NCI-H510A treated with DMSO at 0.1 percent for 48 hours (cell line): ENCODE measurements at places on chromosomes 3 and 15.

- peak; percentile 13 for DNase-seq
Observed at GRCh38 chr3:134341389-134341788, 32.9 kb downstream of the AMOTL2 start.

GRCh38 chr3:98025392-98025945, 9.6 kb downstream of the GABRR3 start:
- DNase-seq, result no peak

DNA sequence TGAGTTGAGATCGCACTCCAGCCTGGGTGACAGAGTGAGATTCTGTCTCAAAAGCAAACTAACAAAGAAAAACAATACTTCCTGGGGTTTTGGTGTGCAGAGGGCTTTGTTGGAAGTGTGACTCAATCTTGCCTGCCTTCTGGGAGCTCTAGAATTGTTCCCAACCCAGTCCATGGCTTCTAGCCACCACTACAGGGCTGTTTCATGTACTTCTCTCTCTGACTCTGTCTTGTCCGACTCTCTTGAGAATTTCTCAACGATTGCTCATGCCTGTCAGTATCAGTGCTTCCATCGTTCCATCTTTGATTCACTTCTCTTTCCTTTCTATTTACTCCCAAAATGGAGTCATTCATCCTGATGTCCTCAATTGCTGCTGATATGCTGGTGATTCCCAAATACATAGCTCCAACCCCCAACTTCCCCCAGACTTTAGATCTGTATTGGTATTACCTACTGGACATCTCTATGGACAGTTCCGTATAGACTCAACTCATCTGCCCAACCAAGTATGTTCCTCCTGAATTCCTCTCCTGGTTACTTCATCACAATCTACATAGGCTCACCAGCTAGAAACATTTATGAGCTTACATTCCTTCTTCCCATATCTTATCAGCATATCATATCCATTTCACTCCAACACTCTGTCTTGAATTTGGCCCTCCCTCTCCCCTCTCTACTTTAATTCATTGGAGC, 1.8 kb upstream of the AP2M1 start:
- DNase-seq, result no peak

- DNase-seq, result no peak
Observed at GRCh38 chr3:172044833-172045585, 5.6 kb downstream of the FNDC3B start.

- DNase-seq, result no peak
Observed at GRCh38 chr3:109336291-109336861, 970 bp downstream of the DPPA4 start.

DNA sequence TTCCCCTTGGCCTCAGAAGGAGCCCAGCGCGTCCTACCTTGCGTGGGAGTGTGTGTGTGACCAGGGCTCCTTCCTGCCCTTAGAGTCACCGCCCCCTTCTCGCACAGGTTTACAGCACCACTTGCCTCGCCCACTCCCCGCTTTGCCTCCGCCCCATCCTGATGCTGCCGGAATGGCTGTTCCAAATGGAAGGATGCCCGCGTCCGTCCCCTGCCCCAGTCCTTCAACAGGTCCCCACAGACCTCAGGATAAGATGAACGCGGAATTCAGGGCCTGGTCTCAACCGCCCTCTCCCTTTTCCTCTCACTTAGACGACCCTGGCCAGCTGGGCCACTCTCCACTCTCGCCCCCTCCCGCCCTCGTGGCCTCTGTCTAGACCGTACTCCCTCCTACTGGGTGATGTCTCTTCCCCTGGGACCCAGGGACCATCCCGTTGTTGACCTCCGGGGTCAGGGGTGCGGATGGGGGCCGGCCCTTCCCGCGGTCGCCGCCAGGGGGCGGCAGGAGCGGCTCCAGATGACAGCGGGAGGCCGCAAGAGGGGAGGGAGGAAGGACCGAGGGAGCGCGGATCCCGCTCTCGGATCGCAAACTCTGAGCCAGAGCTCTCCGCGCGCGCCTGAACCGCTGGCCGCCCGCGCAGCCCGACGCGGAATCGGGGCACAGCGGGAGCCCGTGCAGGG, at the start of gene THSD4:
Gene THSD4 (plus strand): TSS at position 585 of the 680 bp plus-strand sequence.
- peak; percentile 25 for DNase-seq

- no peak for DNase-seq
Observed at GRCh38 chr15:66629817-66630576, 64.2 kb upstream of the LCTL start.

- no peak for DNase-seq
Observed at GRCh38 chr15:92012368-92012629, 158.8 kb downstream of the SLCO3A1 start.

DNA sequence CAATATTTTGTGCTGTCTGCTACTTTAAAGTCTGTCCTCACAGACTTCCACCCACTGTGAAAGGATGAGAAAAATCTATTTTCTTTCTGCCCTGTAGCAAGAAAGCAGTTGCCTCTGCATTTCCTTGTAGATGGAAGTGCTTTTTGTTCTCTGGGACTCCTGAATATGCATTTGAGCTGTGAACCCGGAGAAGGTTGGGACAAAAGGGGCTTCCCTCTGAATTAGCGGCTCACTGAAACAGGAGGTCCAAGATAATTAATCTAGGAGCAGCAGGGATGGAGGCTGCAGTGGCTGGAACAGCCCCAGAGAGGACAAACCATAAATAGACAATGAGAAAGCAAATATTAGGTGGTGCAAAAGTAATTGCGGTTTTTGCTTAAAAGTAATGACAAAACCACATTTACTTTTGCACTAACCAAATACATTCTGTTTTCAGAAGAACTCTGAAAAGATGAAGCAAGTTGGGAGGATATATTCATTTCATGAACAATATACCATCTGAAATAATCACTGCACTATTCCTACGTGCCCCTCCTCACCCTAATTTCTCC, 143.4 kb upstream of the KBTBD8 start:
- no peak for DNase-seq

- no peak for DNase-seq
Observed at GRCh38 chr3:100227511-100227921, 33.3 kb upstream of the TBC1D23 start.

- DNase-seq, result no peak
Observed at GRCh38 chr15:90813796-90814190, 54.6 kb upstream of the FURIN start.

DNA sequence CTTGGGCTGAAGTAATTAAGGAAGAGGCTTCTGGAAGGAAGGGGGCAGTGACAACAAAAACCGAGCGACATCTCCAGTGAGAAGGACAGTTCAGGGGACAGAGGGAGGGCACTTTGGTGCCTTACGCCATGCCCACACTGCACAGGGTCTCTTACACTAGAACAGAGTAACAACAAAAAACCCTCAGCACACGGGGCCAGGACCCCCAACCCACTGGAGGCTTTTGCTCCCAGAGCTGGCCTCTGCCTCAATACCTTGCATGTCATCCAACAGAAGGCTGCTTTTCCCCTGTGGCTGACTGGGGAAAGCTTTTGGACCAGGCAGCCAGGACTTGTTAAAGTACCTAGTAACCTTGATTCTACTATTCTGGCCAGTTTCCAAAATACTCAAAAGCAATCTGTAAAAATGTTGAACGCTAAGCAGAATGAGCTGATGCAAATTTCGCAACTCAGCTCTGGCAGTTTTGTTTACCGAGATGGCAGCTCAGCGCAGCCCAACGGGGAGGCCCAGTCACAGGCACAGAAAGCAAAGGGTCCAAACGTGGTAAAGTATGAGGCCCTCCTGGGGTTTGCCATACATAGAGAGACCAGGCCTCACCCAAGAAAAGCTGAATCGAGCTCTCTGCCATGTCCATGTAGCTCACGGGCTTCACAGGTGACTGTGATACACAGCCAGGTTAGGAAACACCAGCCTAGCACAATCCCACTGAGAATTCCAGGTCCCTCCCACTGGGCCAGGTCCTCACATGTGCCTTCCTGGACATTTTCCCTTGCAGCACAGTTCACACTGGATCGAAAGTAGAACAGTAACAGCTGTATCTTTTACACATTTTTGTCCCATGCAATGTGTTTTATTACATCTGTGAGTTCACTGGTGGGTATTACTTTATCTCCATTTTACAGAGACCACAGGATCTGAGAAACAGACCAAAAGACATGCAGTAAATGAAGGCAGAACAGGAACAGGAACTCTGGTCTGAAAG, 6.0 kb downstream of the CHCHD4 start:
- DNase-seq, result peak; percentile 6

- no peak for DNase-seq
Observed at GRCh38 chr3:115077501-115078250, 69.4 kb downstream of the ZBTB20 start.

GRCh38 chr3:33437556-33438283, 2.5 kb downstream of the UBP1 start:
- DNase-seq, result no peak

DNA sequence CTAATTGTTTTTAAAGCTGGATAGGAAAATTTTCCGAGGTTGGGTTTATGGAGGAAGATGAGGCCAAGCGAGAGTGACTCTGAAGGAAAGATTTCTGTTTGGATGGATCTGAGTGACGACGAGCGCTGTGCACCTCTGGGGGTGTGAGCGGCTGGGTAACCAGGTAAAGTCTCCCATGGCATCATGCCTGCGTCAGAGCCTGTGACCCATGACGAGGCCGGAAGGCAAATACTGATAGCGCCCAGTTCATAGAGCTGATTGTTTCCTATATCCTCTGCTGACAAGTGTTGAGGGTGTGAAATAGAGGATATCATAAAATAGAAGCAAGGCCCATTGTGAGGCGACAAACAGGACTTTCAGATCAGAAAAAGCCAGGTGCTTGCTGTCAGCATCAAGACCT, 33.7 kb upstream of the MAGEF1 start:
- DNase-seq, result no peak

DNA sequence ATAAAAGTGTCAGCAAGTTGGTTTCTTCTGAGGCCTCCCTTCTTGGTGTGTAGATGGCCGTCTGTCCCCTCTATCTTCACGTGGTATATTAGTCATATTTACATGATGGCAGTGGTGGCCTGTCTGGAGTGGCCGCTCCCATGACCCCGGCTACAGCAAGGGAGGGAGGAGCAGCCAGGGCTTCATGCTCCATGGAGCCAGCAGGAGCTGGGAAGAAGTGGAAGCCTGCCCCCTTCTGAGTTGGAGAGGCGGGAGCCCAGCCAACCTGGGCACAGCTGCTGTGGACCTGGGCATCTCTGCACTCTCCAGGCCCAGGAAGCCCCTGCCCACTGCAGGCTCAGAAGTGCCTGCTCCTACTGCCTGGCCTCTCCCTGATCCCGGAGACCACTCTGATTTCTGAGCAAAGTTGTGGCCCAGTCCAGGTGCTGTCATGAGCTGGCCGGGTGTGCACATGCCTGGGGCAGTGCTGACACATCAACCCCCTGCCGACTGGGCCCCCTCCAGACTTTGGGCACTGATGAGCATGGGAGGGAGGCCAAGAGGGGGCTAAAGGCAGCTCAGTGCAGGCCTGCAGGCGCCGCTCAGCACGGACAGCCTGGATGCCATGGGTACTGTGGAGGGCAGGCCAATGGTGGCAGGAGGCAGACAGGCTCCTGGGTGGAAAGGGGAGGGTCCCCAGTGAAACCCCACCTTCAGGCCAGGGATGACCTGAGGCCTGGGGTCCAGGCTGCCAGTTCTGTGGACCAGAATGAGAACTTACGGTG, 84.8 kb downstream of the SERPINI1 start:
- no peak for DNase-seq

DNA sequence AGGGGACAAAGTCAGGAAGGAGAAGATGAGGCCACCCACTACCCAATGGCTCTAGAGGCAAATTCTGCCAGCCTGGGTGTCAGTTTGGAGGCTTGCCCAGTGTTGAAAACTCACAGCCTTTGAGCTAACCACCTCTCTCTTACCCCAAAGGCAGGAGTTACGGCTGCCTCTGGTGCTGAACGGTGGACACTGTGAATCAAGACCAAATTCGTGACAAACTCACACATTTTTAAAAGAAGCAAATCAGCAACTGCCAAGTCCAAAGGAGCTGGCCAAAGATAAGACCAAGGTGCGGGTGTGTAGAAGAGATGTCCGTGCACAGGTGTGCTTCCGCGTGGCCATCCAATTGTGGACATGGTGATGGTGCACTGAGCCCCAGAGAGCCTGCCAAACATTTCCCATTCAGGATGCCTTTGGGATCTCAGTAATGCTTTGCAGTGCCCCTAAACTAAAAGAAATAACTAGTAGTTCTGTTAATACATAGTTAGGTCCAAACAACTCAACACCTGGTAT, 74.6 kb downstream of the FAM174B start:
- no peak for DNase-seq

DNA sequence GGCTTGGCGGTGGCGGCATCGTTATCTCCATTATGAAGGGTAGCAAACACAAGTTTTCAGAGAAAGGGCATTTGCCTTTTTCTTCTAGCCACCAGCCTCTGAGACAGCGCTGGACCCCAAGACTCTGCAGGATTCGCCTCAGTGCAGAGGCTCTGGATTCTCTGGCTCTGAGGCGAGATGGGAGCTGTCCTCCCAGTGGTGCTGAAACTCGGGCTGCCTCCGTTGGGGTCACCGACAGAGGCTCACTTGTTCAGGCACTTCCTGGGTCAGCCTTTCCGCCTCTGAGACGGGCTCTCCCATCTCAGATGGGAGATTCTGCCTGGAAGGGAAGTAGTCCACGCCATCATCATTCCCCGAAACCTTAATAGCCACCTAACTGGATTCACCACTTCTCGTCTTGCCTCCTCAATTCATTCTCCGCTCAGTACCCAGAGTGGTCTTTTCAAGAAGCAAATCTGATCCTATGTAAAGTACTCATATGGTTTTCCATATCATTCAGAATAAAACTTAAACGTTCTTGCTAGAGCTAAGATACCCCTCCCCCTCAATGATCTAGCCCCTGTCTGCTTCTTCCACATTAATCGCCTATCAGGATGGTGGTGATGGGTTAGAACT, 76.9 kb downstream of the RHCG start:
- no peak for DNase-seq

DNA sequence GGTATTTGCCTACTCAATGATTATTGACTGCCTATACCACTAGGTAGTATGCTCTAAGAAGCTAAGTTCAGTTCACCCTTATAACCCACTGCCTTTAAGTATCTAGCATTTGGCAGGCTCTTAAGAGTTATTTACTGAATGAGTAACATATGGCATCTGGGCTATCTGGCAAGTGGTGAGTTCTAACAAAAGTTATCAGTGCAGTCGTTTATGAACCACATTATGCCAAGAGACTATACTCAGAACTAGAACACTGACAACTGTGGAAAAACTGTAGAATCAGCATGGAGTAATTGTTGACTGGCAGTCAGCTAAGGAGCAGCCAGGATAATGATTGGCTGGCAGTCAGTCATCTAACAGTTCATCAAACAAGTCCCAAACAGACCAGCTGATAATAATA, 25.8 kb downstream of the RAF1 start:
- no peak for DNase-seq

- no peak for DNase-seq
Observed at GRCh38 chr15:59814409-59814808, 125.3 kb upstream of the BNIP2 start.
